LHCN-M2 (cell line): ENCODE measurements at places on chromosomes 7 and 10. TPM values are rescaled to one million over a fixed set of nuclear protein-coding genes. Genes with fewer than 3 reads are reported as not detected.
A peak's percentile ranks its signal among the peaks of the same experiment; 100 is the strongest.

DNA sequence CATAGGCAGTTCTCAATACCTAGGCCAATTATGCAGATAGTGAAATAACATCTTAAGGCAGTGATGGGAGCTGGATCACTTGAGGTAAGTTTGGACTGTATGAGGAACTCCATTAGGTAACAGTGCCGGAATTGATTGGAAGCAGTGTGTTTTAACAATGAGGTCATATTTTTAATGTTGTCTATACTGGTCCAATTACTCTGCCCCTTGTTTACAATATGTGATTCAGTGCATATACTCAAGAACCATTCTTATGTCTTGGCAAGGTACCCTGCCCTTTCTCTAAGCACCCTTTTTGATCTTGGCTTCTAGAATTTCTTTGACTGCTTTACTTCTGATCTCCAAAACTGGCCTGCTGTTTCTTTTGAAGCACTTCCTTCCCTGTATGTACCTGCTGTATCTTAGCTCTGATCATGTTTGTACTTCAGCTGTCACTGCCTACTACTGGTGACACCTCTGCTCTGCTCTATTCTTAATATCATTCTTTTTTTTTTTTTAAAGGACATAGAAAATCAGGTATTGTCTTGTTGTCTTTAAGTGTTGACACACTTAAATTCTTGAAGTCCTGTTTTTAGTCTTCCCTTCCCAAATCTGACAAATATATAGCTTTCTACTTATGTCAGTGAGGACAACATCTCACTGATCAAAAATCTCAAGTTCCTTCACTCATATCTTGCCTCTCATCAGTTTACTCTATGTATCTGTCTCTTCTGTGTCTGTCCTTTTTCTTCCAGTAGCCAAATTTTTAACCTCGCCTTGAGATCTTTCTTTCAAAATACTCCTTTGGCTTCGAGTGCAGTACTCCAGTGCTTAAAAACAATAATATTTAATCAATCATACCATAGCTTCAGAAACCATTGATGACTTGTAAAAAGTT, 46.4 kb upstream of the RPA3 start:
- DNase-seq = no peak

The SLC29A4 gene
- 3.9 and 4.7 TPM in 2 replicates for total RNA-seq

The TMEM270 gene
- not detected in 2 replicates for total RNA-seq

The GPR26 gene
- total RNA-seq = not detected in 2 replicates

DNA sequence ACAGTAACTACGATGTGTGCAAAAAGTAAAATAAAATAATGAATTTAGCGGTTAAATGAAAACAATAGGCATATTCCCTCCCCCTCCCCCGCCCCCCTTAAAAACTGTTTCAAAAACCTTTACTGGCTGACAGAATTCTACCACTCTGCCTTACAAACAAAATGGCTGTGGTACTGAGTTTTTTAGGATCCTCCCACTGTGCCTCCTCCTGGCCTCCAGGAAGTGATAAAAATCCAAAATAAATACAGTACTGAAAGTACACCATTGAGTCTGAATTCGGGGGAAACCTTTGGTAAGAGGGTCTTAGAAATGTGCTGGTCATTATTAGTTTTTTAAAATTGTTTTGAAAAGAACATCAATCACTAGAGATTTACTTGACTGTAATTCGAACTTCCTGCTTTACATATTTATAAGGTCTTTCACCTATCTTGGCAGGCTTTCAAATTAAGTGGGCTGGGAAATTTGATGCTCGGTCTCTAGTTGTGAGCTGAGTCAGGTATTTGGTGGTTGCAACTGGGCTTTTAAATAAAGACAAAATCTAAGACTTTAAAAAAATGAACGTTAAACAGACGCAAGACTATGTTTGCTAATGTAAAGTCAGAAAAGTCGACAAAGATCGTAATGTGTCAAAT, 32.5 kb upstream of the EPC1 start:
- peak; percentile 75 for DNase-seq

GRCh38 chr7:96998744-96999143, 6.6 kb upstream of the DLX6 start:
- no peak for DNase-seq

The BTBD16 gene
- not detected in 2 replicates for total RNA-seq

- no peak for DNase-seq
Measured at GRCh38 chr10:130128062-130128781, 8.0 kb upstream of the GLRX3 start.

The ERVW-1 gene
- total RNA-seq = not detected in 2 replicates

DNA sequence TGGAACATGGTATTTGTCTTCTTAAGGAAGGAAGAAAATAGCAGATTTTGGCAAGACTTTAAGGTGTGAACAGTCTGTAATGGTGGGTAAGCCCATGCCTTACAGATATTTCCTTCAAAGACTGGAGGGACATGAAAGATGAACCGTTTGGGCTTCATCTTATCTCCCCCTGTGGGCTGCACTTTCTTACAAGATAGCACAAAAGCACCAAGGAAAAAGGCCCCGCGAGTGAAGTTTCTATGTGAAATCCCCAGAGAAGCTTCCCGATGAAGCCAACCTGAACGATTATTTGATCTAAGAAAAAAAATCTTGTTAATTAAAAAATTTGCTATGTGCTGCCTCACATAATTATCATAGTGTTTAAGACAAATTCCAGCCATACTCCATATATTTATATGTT, 91.5 kb downstream of the NRP1 start:
- no peak for DNase-seq

DNA sequence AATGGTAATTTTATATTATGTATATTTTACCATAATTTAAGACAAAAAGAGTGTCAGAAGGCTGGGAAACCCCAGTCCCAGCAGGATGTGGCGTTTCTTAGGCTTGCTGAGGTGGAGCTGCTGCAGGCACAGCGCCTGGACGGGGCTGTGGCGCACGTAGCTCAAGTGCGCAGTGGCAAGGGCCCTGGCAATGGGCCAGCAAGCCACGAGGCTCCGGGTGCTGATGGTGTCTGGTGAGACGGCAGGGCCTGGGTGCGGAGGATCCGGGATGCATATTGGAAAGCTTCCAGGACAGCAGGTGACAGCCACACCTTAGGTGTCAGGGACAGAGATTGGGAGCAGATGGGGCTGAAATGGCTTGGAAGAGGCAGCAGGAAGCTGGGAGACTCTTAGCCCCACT, 37.2 kb downstream of the CLEC2L start:
- no peak for DNase-seq
